Retinal pigment epithelial cell (primary cell): ENCODE measurements at places on chromosomes 1 and 21.
A peak's percentile ranks its signal among the peaks of the same experiment; 100 is the strongest.

GRCh38 chr1:170790175-170790574 is 126.2 kb downstream of the PRRX1 start:
- DNase-seq: no peak

DNA sequence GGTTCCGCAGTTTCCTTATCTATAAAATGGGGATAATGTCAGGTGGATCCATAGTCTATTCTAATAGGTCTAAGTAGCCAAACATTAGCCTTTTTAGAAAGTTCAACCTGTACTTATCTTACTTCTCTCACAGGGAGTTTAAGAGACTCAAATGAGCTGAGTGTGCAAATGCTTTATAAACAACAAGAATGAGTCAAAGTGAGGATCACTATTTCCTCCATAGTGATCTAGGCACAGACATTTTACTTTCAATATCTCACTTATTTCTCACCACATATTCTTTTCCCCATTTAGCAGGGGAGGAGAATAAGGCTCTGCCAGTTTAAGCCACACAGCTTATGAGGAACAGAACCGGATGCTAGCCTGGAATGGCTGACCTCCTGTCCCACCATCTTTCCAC is 92.1 kb upstream of the LMO4 start:
- DNase-seq: no peak

GRCh38 chr1:119285482-119285881 is 83.1 kb upstream of the HAO2 start:
- DNase-seq: peak; percentile 93

- DNase-seq: no peak
These were observed 13.8 kb upstream of the RGS21 start for GRCh38 chr1:192303029-192303428.
